ENCODE measurements at places on chromosomes 7 and 10.

GRCh38 chr10:54772468-54773122, 28.4 kb downstream of the PCDH15 start:
- DNase-seq: no peak

GRCh38 chr7:20241911-20242261, 24.7 kb upstream of the MACC1 start:
- DNase-seq: no peak

DNA sequence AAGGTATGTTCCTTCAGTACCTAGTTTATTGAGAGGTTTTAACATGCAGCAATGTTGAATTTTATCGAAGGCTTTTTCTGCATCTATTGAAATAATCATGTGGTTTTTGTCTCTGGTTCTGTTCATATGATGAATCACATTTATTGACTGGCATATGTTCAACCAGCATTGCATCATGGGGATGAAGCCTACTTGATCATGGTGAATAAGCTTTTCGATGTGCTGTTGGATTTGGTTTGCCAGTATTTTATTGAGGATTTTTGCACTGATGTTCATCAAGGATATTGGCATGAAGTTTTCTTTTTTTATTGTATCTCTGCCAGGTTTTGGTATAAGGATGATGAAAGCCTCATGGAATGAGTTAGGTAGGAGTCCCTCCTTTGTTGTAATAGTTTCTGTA, 204.0 kb upstream of the GNAI1 start:
- no peak for DNase-seq

DNA sequence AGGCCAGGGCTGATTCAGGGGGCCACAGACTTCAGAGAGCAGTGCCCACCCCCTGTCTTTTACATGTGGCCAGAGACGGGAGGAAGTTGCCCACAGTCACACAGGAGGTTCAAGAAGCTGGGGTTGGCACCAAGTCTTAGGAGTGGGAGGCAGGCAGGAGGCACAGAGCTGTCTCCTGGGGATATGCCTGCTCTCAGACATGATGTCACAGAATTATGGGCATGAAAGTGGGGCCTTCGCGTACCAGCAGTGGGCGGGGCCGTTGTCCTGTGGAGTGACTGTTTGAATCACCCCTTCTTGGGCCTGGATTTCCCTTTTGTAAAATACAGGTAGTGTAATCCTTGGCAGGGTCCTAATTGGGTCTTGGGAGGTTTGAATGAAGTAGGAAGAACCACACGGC, 81.2 kb upstream of the PPIF start:
- DNase-seq: no peak

DNA sequence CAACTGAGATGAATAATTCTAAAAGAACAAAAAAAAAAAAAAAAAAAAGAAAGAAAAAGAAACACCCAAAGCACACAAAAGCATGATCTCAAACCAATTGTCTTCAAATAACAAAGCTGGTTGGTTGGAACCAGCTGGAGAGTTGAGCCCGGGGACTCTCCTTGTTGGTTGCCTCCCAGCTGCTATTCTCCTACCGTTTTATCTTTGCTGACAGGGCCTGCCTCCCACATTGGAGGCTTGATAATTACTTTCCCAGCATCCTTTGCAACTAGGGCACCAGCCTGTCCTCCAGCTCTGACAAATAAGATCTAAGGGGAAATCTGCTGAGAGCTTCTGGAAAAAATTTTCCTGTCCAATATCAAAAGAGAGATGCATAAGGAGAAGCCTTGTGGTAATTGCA, 6.8 kb downstream of the PON1 start:
- no peak for DNase-seq

DNA sequence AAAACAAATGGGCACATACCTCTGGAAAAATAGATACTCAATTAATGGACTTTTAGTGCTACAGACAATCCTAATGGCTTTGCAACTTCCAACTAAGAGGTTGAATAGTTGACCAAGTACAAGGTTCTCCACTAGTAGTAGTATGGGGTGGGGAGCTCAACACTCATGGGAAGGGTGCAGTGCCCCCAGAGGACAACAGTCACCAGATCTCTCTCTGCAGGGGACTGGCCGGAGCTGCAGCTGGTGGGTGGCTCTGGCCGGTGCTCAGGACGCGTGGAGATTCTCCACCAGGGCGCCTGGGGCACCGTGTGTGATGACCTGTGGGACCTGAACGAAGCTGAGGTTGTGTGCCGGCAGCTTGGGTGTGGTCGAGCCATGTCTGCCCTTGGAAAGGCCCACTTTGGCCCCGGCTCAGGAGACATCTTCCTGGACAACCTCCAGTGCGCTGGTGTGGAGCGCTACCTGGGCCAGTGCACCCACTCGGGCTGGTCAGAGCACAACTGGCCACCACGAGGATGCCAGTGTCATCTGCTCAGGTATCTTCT, 68.1 kb downstream of the CUZD1 start:
- no peak for DNase-seq

- peak; percentile 45 for DNase-seq
Measured at GRCh38 chr10:129035052-129035827, 431.8 kb upstream of the MGMT start.

DNA sequence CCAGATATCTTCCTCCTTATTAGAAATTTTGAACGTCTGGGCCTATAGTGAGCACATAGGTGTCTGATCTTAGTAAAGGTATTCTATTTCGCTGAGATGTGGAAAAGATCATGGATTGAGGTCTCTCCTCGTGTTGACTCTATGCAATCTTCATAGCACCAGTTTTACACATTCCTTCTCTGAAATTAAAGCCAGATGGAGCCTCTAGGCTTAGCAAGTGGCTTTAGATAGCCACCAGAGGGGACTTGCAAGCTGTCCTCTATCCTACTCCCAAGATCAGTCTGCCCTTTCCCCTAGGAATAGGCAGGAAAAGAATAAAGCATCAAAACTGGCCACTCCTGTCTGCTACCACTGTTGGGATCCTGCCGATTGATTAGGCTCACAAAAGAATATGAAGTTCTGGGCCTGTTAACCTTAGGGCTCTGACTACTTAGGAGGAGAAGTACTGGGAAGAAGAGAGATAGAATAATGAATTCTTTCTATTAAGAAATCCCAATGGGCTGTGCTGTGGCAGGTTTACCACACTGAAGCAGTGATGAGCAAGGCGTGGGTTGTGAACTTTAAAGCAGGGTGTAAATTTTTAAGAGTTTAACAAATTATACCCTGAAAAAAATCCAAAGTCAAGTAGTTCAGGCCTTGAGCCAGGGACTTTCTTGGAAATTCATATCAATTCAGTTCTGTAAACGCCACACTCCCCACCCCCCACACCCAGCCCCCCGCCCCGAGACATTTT, 2.2 kb upstream of the STRIP2 start:
- no peak for DNase-seq

GRCh38 chr10:79381804-79382221, 34.5 kb downstream of the PPIF start:
- no peak for DNase-seq

GRCh38 chr10:639751-640672, 49.5 kb downstream of the DIP2C start:
- DNase-seq: no peak

- DNase-seq: no peak
Measured at GRCh38 chr7:127678947-127679346, 27.0 kb downstream of the SND1 start.

DNA sequence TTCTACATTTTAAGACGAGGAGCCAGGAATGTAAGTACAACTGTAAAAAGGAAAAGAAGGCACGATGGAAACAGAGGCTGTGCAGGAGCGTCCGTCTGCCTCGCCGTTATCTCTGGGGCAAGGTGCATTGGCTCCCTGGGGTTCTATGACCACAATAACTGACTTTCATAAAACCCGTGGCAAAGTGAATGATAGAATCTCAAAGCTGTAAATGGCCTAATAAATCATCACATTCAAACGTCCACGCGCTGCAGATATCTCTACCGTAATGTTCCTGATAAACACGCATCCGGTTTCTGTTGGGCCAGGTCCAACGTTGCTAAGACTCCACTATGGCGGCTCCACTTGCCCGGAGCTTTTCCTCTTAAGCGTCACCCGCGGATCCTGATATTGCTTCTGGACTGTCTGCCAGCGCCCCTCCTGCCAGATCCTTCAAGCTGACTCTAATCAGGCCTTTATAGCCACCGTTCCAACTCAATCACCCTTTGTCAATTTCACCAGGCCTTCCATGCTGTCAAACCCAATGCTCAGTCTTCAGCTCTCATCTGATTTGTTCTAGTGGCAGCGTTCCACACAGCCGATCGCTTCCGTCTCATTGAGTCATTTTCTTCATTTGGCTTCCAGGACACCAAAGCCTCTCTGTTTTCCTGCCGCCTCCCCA, 265.6 kb upstream of the FOXK1 start:
- no peak for DNase-seq

GRCh38 chr10:89516149-89516832, 19.1 kb downstream of the SLC16A12 start:
- no peak for DNase-seq

DNA sequence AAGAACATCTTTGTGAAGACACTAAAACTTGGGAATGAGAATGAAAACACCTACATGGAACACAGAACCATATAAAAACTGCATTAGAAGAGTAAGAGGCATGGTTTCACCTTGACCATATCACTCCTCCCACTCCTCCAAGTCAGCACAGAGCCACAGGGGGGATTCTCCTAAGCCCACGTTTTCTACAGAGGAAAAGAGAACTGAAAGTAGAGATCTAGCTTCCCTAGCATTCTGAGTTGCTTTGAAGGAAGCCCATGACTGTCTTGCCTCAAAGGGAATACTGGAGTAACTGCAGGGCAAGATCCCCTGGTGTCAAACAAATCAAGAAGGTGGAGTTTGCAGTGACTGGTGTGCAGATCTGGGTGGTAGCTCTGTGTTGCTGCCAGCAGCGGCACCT, 43.9 kb downstream of the HBP1 start:
- DNase-seq: no peak

DNA sequence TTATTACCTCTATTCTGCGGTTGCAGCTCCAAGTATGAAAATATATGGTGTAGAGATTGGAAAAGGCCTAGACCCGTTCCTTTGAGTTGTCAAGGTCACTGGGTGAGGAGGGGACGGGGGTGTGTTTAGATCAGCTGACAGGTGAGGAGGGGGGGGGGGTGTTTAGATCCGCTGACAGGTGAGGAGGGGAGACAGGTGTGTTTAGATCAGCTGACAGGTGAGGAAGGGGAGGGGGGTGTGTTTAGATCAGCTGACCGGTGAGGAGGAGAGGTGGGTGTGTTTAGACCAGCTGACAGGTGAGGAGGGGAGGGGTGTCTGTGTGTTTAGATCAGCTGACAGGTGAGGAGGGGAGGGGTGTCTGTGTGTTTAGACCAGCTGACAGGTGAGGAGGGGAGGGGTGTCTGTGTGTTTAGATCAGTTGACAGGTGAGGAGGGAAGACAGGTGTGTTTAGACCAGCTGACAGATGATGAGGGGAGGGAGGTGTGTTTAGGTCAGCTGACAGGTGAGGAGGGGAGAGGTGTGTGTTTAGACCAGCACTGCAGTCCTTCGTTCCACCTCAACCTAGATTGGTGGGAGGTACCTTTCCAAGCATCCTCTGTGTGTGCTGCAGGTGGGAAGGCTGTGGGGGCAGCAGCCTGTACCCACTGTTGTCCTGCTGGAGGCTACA, 655.0 kb upstream of the ADARB2 start:
- no peak for DNase-seq

DNA sequence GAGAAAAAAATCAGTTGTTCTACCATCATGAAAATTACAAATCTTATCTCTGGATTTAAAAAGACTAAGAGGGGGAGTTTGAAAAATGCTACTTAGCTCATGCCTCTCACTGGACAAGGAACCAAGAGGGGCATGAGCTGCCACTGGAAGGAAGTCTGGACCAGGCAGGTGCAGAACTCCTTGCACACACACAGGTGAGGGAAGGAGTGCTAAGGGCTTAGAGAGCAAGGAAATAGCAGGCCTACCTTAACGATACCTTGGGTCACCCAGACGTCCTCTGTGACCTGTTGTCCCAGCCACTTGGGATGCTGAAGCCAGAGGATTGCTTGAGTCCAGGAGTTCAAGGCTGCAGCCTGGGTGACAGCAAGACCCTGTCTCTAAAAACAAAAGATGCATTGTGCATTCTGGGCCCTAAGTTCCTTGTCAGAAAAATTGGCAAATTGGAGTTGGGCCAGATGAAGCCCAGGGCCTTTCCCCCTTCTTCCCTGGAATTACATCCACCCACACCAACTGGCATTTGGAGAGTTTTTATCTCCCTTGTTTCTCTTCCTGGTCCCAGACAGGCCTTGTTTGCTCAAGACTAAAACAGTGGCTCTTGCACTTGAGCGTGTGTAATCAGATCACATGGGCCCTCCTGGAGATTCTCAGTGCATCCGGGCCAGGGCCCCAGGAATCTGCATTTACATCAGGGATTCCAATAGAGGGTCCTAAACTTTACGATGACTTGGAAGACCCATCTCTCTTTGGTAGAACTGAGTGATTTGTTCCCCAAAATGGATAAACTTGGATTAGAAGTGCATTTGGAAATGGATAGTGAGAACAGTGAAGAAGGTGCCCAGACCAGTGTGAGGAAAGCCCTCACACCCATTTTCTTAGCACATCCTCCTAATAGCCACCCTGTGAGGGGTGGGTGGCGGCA, 3.0 kb downstream of the DDIT4 start:
- no peak for DNase-seq

DNA sequence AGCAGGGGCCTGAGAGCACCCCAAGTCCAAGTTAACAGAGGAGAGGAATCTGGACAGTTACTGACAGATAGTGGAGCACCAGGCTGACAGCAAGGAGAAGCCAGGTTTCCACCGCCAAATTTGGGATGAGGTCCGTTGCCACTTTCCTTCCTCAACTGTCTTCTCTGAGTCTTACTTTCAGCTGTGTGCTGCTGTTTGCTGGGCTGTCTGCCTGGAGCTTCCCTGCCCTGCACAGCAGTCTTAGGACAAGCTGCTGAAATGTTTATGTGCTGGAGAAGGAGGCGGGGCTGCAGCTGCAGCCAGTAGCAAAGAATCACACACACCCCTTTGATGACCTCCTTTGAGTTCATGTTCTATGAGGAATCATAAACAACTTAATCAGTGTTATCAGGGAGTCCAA, 17.4 kb upstream of the CYP3A7 start:
- DNase-seq: no peak

- no peak for DNase-seq
Measured at GRCh38 chr7:39536951-39537350, 29.3 kb upstream of the YAE1 start.

DNA sequence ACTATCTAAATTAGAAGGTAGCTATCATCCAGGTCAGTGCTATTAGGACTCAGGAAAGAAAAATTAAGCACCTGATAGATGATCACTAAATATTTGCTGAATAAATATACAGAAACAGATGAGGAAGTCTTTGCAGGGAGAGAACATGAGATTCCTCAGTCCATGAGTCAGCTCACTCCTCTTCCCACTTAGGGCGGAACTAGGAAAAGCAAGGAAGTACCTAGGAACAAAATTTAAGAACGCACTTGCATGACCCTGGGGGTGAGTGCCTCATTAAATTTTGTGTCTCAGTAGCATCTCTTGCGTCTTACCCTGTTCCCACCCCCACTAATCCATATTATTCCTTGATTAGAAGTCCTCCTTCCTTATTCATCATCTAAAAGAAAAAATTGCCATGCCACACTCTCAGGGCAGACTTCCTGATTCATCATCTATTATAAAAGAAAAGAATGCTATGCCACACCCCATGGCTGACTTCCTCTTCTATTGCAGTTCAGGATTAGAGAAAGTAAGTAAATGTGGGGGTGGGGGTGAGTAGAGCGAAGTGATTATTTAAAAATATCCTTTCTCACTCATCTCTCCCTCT, 208.8 kb downstream of the THSD7A start:
- no peak for DNase-seq

GRCh38 chr7:154720016-154720415, 282.9 kb downstream of the PAXIP1 start:
- no peak for DNase-seq
